Breast epithelium (tissue), 4 donors: ENCODE measurements at places on chromosomes 2 and 18.

DNA sequence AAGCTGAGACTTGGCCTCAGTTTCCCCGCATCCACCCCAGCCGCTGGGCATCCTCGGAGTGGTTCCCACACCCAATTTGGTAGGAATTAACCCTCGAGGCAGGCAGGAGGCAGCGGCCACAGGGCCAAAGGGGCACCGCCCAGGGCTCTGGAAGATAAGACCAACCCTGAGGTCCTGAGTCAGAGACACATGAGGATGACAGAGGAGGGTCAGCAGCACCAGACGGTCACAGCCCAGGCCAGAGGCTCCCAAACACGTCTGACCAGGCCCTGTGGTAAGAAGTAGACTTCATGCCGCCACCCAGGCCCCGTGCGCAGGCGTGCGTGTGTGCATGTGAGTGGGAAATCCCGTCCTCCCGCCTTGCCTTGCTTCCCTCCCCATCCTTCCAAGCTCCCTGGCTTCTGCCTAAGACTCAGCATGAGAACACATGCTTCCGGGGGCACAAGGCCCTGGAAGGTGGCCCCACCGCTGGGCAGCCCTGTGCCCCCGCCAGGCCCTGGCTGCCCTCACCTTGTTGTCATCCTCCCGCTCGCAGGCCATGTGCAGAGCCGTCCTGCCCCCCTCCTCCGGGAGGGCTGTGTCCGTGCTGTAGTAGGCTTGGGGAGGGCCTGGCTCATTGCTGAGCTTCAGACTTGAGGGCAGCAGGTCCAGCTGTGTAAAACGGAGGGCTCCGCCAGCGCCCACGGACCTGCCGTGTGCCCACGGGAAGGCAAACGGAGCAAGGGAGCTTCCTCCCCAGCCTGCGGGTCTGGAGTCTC is 46.3 kb downstream of the ANKMY1 start:
- DNase-seq: peak; percentile 30

- no peak for DNase-seq
Measured at GRCh38 chr18:25454270-25454659, 102.3 kb upstream of the ZNF521 start.

- DNase-seq: no peak
Measured at GRCh38 chr2:63738019-63738418, 103.7 kb upstream of the UGP2 start.

GRCh38 chr2:206915121-206915520 is 24.2 kb upstream of the CPO start:
- DNase-seq: no peak

DNA sequence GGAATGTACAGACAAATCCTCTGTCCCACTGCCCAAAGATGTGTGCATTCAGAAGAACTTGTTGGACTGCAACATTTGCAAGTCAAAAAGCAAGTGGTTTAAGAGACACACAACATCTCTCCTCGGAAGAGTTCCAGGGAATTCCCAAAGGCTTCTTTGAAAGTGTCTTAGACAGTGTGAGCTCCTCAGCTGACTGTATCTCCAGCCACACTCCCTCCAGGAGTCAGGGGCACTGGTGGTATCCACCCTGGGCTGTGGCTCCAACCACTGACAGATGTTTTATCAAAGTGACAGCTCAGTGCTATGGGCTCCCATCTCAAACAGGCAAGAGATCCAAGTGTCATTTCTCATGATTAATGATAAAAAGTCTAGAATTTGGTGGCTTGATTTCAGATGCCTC is 48.5 kb downstream of the ALK start:
- no peak for DNase-seq

GRCh38 chr2:126600742-126601141 is 55.2 kb upstream of the GYPC start:
- DNase-seq: no peak

DNA sequence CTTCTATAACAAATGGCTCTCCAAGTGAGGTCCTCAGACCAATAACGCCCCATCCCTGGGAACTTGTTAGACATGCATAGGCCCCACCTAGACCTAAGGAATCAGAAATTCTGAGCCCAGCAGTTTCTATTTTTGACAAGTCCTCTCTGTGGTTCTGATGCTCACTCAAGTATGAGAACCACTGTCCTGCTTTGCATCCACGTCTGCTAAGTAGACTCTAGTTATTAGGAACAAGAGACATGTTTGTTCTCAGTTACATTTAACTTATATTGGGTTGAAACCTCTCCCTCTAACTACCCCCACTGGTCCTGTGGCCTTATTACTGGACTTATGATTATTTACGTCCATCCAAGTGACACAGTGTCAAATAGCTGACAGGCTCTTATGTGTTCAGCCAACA is 70.3 kb downstream of the TMEM17 start:
- no peak for DNase-seq

DNA sequence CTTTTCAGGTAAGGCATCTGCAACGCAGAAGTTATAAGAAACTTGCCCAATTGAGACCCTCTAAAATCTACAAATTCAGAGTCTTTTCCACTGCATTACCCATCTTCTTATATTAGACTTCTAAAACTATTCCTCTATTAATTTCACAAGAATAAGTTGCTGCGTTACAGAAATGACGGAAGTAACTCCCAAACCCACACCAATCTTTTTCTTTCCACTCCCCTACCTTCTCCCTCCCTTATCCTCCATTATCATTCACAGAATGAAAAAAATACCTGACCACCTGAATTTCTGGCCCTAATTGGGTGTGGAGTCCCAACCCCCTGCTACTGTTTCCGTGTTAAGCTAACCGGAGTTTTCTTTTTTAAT is 689 bp downstream of the RPRD1A start:
- DNase-seq: no peak
